NCI-H774 (cell line): ENCODE measurements at places on chromosomes 12 and 14.

DNA sequence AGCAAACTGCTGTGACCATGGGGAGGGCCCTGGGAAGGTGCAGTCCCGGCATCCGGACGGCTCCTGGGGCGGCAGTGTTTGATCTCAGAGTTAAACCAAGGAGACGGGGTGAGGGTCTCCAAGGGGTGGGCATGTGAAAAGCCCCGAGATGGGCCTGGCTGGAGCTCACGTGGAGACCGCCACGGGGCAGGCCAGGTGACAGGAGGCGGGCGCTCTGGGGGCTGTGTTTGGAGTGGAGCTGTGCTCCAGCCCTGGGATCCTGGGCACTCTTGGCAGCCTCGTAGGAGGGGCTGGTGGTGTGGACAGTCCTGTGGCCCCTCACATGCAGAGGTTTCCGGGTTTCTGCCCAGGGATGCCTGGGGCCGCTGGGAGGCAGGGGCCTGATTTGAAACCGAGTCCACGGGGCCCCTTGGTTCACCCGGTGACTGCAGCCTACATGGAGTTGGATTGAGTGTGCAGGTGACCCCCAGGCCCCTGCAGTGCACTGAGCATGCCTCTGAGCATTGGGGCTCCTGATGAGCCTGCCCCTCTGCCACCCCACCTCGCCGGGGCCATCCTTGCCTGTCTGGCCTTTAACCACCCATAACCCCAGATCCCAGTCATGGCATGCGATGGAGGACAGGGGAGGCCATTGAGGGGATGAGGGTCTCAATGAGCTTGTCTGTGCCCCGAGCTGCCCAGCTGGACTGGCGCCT is 8.4 kb downstream of the KIF26A start:
- no peak for DNase-seq

DNA sequence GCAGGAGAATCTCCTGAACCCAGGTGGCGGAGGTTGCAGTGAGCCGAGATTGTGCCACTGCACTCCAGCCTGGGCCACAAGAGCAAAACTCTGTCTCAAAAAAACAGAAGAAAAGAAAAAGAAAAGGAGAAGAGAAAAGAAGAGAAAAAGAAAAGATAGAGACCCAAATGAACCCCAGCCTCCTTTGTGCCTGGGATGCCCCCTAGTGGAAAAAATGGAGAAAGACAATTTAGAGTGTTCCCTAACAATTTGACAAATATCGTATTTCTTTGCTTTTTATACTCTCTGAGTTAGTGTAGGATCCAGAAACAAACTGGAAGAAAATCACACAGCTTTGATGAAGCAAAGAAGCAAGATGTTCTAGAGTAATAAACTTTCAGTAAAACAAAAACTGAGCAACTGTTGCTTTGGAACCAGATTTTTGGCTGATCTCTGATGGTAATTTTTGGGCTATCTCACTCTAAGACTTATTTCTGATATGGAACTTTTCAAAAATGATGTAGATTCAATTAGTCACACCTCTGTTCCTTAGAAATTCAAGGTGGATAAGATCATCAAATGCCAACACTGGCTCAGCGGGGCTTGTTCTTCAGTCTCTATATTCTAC is 18.6 kb upstream of the PRKAB1 start:
- no peak for DNase-seq

DNA sequence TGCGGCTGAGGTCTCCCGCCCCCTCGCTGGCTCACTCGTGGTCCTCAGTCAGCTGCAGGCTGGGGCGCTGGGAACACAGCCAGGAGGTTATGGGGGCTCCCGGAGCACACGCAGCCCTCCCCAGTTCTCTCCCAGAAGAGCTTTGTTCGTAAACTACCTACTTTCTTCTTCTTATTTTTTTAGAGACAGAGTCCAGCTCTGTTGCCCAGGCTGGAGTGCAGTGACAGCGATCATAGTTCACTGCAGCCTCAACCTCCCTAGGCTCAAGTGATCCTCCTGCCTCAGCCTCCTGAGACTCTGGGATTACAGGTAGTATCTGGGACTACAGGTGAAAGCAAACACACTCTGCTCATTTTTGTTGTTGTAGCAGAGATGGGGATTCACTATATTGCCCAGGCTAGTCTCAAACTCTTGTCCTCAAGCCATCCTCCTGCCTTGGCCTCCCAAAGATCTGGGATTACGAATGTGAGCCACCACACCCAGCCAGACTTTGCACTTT is 15.5 kb upstream of the PLA2G1B start:
- no peak for DNase-seq

DNA sequence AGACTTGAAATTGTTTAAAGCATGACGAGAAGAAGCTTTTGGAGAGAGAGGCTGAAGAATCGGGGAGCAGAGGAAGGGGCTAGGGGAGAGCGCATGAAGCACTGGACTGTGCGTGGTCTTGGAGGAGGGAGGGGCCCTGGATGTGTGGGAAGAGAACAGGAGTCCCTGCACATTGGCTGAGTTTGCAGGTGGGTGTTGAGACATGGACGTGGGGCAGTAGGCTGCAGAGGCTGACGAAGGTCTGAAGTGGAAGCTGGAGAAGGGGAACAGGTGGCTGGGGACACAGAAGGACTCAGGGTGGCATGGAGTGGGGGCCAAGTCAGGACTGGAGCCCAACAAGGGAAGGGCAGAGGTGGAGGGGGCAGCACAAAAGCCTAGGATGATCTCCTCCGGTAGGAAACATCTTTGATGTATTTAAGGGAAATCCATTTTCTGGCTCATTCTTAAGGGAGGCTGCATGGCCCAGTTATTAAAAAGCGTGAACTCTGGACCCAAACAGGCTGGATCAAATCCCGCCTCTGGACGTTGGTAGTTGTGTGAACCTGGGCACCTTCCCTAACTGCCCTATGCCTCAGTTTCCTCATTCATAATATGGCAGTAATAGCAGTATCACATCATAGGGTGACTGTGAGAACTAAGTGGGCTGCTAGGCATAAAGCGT is 29.0 kb downstream of the ADGRD1 start:
- no peak for DNase-seq

GRCh38 chr14:95536671-95537070 is 1.8 kb downstream of the GLRX5 start:
- no peak for DNase-seq

DNA sequence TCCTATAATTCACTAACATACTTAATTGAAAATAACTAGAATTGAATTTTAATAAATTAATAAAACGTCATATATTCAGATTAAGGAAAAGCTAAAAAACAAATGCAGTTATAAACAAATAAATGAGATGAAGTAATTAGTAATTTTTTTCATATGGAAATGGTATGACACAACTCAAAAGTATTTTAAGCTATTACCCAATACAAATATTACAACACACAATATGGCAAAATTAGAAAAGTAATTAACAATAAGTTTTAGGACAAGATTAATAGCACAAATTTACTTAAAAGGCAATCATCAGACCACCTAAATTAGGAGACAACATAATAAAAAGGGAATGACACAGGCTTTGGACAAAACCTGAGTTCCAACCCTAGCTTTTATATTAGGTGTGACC is 81.7 kb downstream of the EEA1 start:
- no peak for DNase-seq

- no peak for DNase-seq
These were observed 87.0 kb downstream of the FRMD6 start for GRCh38 chr14:51738754-51739153.
